ENCODE measurements at places on chromosomes 16 and 17.

DNA sequence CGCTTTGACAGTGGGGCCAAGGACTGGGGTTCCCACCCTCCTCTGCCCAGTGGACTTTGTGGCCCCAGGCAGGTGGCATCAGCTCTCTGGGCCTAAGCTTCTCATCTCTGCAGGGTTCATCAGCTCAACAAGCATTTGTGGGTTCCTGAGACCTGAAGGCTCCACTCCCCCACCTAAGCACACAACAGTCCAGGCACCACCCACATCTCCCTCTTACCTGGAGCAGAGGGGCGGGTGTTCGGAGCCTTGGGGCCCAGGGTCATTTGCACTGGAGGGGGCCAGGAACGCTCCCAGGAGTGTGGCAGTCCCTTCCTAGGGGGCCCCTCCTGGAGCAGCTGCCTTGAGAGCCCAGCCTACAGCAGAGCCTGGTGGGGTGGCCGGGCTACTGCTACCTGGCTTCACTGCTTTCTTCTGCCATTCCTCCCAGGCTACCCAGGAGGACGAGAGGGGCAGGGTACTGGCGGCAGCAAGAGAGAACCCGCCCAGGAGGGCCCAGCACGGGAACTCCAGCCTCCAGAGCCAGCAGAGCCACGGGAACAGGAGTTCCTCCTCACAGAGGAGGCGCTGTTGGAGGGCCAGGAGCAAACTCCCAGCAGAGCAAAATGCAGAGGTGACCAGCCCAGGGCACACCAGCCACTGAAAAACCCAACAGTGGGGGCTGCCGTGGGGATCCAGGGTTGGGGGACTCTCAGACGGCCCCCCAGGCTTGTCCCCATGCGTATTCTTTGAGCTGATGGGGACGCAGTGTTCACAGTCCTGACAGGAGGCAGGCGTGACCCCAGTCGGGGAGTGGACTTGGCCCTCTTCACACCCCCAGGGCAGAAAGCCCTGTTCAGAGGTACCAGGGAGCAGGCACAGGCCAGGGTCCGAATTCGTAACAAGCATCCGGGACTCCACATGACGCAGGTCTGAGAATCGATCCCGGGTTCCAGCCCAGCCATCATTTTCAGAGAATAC is 35.1 kb upstream of the SLC38A10 start:
- no peak for DNase-seq

DNA sequence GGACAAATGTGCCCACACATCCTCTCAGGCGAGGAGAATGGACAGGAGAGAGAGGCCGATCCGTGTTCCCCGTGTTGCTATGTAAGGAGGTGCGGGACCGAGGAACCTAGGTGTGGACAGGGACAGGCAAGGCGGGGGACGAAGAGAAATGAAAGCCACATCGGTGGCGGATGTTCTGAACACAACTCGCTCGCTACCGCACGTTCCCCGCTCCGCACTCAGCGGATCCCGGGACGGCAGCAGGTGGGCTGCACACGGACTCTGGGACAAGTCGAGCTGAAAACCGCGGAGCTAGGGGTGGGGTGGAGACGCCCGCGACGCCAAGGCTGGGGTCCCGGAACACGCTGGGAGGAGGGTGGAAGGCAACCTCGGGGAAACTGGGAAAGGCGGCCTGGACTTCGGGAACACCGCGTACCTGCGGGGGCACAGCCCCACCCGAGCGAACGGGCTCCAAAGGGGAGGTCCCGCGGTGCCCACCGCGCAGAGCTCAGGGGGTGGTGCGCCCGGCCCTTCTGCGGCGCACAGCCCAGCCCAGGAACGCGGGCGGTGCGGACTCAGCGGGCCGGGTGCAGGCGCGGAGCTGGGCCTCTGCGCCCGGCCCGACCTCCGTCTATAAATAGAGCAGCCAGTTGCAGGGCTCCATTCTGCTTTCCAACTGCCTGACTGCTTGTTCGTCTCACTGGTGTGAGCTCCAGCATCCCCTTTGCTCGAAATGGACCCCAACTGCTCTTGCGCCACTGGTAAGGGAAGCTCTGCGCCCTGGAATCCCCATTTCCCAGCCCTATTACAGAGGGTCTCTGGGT is at the start of gene MT1E:
Gene MT1E (plus strand): TSS at position 642 of the 803 bp plus-strand sequence. CDS start 71 bp downstream, at position 713.
- no peak for DNase-seq

DNA sequence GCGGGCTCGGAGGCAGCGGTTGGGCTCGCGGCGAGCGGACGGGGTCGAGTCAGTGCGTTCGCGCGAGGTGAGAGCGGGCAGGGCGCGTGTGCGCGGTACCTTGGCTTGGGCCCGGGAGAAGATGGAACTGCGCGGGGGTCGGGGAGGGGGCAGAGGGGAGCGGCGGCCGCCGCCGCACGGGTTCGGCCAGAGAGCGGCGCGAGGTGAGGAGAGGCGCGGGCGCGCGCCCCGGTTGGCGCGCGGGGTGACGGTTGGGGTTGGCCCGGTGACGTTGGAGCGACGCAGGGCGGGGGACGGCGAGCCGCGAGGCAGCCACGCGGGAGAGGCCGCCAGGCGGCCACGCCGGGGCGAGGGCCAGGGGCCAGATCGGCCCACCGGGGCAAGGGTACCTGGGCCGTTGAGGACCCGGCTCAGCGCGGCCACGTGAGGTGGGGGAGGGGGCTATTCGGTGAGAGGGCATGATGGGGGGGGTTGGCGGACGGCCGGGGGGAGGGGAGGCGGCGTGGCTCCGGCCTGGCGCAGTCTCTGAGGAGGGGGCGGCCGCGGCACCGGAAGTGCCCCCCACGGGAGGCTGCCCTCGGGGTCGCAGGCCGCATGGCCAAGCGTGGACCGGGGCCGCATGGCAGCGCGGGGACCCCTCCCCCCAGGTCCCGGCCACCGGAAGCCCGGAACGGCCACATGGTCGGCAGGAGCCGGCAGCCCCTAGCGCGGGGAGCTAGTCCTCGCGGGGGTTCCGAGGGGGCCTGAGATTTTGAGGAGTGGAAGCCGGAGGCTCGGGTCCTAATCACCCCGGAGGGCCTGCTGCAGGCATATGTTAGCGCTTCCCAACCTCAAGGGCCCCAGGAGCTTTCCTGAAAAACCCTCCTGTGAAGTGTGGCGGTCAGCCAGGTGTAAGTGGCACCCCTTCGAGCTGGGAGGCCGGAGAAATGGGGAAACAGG is 527 bp downstream of the EIF5A start:
- peak; percentile 42 for DNase-seq

DNA sequence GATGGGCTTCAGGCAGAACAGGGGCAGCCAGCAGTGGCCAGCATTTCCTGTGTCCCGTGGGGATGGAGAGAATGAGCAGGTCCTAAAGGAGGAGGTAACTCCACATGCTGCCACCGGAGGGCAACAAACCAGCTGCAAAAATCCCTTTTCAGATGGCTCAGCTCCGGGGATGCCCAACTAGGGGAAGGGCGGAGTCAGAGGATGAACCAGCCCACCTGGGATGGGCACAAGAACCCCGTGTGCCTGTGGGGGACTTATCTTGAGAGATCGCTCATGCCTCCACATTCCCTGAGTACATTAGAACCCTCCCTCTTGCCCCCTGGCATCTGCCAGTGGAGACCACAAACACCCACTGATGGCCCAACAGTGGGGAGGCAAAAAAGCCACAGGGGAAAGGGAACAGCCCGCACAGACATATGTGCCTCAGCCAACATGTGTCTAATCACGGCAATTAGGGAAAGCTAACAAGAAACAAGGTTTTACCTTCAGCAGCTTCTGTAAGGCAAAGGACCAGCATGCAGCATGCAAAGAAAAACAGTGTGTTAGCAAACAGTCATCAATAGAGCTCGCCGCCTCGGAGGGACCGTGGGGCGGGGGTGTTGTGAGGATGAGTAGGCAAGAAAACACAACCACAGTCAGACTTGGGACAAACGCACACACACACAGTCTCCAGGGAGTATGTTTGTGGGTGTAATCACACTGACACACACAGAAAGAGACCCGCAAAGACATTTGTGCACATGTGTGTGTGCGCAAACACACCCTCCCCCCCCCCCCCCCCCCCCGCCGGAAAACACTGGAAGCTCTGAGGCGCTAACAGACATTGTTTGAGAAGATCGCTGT is 64.0 kb downstream of the MYO18A start:
- no peak for DNase-seq

- no peak for DNase-seq
Measured at GRCh38 chr17:33858682-33859081, 396.4 kb upstream of the CCL2 start.

DNA sequence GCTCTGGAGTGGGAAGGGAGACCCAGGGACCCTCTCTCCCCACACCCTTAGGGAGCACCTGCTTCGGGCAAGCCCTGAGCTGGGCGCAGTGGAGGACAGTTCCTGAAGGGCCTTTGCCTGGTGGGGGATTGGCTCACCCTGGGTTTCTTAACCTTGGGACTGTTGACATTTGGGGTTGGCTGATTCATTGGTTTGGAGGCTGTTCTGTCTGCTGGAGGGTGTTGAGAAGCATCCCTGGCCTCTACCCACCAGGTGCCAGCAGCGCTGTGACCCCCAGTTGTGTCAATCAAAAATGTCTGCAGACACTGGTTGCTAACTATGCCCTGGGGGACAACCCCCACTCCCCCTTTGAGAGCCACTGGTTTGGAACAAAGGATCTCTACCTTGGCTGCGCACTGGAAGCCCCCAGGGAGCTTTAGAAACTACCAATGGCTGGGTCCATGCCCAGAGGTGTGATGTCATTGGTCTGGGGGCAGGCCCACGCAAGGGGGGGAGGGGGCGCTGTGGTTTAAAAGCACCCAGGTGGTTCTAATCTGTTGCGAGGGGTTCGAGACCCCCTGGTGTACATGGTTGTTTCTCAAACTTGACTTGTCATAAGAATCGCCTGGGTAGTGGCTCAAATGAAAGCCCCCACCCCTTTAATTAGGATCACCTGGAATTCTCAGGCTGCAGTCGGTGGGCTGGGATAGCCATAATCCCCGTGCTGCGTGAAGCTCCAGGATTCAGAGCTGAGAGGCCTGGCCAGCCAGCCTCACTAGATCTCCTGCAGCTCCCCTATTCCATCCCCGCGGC is 151.9 kb upstream of the GSE1 start:
- DNase-seq: no peak

GRCh38 chr17:77042476-77043231 is 98.1 kb upstream of the SEC14L1 start:
- no peak for DNase-seq

GRCh38 chr17:64320613-64321553 is 57.8 kb upstream of the TEX2 start:
- DNase-seq: peak; percentile 41

- DNase-seq: no peak
Measured at GRCh38 chr17:82782657-82783207, 30.9 kb downstream of the TBCD start.

GRCh38 chr17:35578197-35578928 is at the start of gene PEX12:
TSS of gene PEX12 (minus strand) at chr17:35578571. CDS start at chr17:35578021, 550 bp downstream.
- DNase-seq: peak; percentile 78

DNA sequence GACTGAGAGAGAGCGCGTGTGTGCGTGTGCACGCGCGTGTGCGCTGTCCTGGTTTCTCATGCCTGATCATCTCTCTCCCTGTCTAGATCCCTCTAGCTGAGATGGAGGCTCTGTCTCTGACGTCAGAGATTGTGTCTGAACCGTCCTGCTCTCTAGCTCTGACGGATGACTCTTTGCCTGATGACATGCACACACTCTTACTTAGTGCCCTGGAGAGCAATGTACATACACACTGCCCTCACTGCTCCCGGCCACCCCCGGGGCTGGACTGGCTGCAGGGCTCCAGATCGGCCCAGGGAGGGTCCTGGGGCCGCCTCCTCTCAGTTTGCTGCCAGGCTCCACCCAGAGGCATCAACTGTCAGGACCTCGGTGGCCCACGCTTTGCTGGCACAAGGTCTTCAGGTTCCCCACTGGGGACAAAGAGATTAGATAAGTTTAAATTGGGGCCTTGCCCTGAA is 13.1 kb upstream of the ABCC3 start:
- no peak for DNase-seq

DNA sequence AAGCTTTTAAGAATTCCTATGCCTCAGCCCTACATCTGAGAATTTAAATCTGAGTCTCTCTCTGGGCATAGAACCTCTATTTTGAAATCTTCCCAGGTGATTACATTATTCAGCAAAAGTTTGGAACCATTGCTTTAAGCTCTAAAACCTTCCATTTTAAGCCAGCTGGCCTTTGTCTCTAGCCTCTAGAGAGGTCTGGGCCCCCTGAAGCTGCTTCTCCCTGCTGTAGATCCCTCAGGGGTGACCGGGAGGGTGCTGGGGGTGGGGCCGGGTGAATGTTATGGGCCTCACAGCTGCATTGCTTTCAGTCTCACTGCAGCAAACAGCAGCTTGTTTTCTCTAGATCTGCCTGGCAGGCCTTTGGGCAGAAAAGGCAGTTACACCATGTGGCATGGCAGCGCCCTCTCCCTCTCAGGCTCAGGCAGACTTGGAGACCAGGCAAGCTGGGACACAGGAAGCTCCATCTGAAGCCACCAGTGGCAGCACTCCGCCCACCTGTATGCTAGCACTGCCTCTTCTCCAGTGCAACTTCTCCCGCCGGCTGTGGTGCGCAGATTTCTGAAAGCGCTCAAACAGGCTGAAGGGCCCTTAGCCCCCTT is 66.3 kb downstream of the MPRIP start:
- no peak for DNase-seq

DNA sequence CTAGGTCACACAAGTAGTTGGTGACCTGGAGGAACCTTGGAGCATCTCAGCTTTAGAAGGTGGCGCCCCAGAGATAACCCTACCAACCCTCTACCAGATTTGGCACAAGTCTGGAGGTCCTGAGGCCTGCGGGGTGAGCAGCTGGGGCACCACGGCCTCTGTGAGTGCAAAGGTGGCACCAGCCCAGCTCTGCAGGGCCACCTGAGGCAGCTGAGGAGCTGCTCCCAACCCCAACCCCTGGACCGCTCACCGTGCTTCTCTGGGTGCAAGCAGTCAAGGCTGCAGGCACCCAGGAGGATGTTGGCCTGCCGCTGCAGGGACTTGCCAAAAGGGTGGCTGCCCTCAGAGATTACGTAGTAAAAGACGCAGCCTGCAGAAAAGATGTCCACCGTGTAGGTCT is 28.4 kb upstream of the ICAM2 start:
- no peak for DNase-seq

DNA sequence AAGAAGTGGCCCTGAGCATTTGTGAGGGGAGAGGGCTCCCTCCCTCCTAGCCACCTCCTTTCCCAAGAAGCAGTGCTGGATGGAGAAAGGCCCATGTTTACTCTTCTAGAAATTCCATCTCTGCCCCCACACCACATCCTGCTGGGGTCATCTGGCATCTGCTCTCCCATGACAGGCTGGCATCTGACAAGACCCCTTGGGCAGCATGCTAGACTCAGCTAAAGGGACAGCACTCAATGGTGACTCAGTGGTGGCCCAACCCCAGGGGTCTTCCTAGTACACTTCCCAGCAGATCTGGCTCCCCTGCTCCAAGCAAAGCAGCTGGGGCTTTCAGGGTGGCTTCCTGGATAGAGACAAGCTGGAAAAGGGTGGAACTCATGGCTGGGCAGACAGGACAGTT is 14.4 kb downstream of the SLC38A7 start:
- no peak for DNase-seq

DNA sequence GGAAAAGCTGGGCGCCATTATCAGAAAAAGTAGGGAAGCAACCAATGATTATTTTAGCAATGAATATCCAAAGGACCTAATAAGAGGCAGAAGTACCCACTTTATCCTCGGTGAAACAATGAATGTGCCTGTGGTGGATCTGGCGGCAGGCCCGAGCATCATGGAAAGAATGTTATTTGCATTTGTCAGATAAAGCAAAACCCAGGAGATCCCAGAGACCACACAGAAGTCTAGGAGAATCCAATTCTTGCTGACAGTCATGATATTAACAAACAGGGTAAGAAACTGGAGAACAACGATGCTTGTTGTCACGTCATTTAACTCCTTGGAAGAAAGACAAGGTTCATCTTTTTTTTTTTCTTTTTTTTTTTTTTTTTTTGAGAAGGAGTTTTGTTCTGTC is 12.0 kb upstream of the TNRC6A start:
- no peak for DNase-seq
